Cerebellar nuclear complex (tissue), 1 donor: ENCODE measurements at places on chromosomes 4 and X.

- no peak for DNase-seq
These were observed 20.8 kb upstream of the FAM13A start for GRCh38 chr4:89077761-89078160.

DNA sequence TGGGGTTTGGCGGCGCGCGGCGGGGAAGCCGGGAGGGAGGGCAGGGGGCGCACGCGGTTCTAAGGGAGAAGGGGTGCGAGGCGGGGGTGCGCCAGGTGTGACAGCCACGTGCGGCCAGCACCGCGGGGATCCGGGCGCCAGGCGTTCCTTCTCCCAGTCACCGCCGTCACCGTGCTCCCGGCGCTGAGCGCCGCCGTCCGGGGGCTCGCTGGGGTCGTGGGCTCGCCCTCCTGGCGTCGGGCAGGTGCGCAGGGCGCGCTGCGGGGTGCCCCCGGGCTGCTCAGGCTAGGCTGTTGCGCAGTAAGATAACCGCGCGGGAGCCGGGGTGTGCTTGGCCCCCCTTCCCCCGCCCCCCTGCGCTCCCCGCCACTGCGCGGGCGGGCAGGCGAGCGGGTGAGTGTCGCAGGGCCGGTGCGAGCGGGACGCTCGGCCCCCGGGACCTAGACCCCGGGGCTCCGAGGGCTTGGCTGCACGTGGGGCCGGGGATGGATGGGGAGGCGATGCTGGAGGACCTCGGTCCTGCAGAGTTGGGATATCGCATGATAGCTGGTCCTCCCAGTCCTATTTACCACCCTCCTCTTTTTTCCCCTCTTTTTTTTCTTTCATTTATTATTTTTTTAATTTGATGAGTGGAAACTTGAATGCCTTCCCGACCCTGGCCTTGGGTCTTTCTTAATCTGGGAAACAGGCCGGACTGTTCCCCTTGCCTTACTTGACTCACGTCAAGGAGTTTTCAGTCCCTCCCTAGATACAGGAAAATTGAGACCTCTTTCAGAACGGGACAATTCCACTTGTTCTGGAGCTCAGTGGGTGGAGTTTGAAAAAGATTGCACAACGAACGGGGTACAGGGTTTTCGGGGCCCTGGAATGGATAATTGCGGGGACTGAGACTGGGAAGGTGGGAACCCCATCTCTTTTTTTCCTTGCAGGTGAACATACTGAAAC lies 797 bp downstream of the TXLNG start:
- DNase-seq: no peak

DNA sequence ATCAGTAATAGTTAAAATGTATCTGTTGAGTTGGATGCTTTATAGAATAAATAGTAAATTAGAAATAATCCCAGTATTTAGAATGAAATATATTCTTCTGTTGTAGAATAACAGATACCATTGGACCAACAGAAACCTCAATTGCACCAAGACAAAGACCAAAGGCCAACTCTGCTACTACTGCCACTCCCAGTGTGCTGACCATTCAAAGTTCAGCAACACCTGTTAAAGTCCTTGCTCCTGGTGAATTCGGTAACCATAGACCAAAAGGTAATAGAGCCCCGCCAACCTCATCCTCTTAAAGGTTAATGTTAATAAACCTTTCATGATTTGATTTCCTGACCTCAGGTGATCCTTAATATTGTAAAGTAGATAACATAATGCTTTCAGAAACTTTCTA lies 73.8 kb downstream of the PAQR3 start:
- DNase-seq: no peak

GRCh38 chr4:137283737-137284136 lies 248.6 kb downstream of the PCDH18 start:
- DNase-seq: no peak

GRCh38 chr4:151238477-151238876 lies 38.5 kb upstream of the PRSS48 start:
- DNase-seq: no peak

DNA sequence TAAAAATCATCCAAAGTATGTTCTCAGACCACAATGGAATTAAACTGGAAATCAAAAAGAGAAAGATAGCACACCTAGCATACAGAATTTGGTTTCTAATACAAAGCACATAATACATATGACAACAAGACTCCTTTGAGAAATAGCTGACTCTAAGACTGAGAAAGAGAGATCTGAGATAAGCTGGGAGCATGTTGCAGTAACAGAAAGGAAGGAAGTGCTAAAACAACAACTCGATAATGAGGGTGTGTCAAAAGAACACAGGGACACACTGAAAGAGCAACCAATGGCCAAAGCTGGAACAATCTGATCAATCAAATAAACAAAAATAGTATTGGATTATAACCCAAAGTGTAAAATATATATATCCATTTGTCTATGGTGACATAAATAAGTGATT lies 586.6 kb downstream of the C4orf33 start:
- DNase-seq: no peak

- no peak for DNase-seq
These were observed 39.3 kb upstream of the MAGEA10 start for GRCh38 chrX:152177497-152178269.

DNA sequence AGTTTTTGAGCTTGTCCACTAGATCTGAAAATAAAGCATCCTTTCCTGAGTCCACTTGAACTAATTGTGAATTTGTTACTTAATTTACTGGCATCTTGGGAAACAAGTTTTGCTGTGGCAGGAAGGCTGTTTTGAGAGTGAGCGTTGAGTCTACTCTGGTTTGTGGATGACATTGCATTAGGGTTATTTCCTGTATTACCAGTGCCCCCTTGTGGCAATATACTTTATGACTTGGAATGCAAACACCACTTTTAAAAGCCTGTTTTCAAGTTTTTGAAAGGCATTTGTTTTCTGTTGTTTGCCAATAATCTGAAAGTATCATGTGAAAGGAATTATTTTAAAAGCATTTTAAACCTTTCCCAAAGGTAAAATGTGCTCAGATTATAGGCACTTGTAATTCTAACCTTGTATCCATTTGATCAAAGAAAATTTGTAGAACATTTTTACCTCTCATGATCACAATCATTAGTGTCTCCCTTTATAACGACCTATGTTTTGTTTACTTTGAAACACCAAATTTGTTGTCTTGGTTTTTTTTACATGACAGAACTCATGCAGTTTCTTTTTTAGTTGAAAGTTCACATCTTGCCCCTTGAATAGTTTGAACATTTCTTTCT lies 18.0 kb upstream of the CYP2U1 start:
- DNase-seq: peak; percentile 18

DNA sequence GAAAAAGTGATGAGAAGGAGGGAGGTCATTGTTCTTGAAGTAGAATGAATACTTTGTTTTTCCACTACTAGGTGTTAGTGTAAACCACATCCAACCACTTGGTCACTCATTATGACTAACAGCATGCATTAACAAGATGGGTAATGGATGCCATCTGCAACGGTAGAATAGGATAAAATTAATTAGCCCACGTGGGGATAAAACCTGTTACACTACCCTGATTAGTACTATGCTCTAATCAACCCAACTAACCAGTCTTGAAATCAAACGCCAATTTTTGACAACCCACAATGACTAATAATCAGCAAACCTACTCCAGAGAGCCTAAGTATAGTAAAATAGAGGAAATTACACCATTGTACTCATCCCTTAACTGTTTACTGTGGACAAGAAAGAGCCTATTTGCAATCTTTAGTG lies 93.4 kb upstream of the MCF2 start:
- no peak for DNase-seq
